Pericardium fibroblast (primary cell): ENCODE measurements at places on chromosomes 3 and 15. TPM values are rescaled to one million over a fixed set of nuclear protein-coding genes. Genes with fewer than 3 reads are reported as not detected.

Gene ACTRT3
- total RNA-seq, result 2.3 and 6.5 TPM in 2 replicates

Gene FOXL2NB
- not detected in 2 replicates for total RNA-seq

Gene NR2E3
- 0.12 TPM in 1 of 2 replicates, not detected in the other for total RNA-seq

Gene PYGO1
- total RNA-seq, result 6.6 and 8.2 TPM in 2 replicates

Gene LRTM1
- total RNA-seq, result not detected in 2 replicates

Gene EHHADH
- total RNA-seq, result 4.7 and 6.3 TPM in 2 replicates

Gene GPR156
- total RNA-seq, result 0.23 and 2.6 TPM in 2 replicates

Gene CASR
- not detected in 2 replicates for total RNA-seq

Gene AADACL2
- total RNA-seq, result not detected in 2 replicates

Gene TMC3
- total RNA-seq, result under 0.01 TPM in 1 of 2 replicates, not detected in the other

Gene C3orf62
- 0.60 and 0.82 TPM in 2 replicates for total RNA-seq

Gene PPP1R14D
- not detected in 2 replicates for total RNA-seq

Gene TNFSF10
- not detected in 2 replicates for total RNA-seq

Gene CD200R1
- total RNA-seq, result not detected in 2 replicates

Gene SMCO1
- total RNA-seq, result not detected in 2 replicates

Gene SLC28A1
- not detected in 2 replicates for total RNA-seq
